Neural progenitor cell (in vitro differentiated cells): ENCODE measurements at places on chromosomes 5 and 9.

DNA sequence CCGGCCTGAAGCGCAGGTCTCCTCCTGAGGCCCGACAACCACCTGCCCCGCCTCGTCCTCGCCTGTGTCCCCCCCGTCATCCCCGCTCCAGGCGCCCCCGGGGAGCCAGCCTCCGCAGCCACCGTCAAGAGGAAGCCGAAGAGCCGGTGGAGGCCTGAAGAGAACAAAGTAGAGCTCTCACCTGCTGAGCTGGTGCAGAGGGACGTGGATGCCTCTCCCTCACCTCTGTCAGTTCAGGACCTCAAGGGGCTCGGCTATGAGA is 169.9 kb downstream of the HINT1 start:
- no peaks in the 10 kb centered on the region for H3K27me3 ChIP-seq
- H3K4me1 ChIP-seq, result peaks cover 6% of the 10 kb centered on the region

DNA sequence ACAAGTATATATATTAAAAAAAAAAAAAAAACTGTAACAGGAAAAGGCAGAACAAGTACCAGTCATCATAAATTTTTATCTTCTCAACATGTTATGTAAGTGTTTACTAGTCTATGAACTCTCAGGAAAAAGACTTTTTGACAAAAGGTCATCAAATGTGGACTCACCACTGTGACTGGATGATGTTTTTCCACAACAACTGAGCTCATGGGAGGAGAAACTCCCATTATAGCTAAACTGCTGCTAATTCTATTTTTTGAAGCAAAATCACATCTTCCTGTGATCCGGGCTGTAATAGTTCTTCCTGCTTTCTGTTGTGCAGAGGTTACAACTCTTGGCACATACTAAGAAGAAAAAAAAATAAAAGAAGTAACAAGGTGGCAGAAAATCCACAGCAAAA is 39.6 kb downstream of the POC5 start:
- H3K4me1 ChIP-seq, result no peaks in the 10 kb centered on the region
- DNase-seq, result no peak
- H3K27ac ChIP-seq, result no peak overlapping the region
- no peak overlapping the region for H3K4me3 ChIP-seq
- H3K36me3 ChIP-seq, result no peaks in the 10 kb centered on the region
- H3K27me3 ChIP-seq, result no peaks in the 10 kb centered on the region

GRCh38 chr5:78221964-78222451 is 72.5 kb downstream of the AP3B1 start:
- no peak overlapping the region for H3K27ac ChIP-seq
- DNase-seq, result no peak
- no peaks in the 10 kb centered on the region for H3K27me3 ChIP-seq
- H3K4me1 ChIP-seq, result no peaks in the 10 kb centered on the region
- H3K36me3 ChIP-seq, result peaks cover 10% of the 10 kb centered on the region

DNA sequence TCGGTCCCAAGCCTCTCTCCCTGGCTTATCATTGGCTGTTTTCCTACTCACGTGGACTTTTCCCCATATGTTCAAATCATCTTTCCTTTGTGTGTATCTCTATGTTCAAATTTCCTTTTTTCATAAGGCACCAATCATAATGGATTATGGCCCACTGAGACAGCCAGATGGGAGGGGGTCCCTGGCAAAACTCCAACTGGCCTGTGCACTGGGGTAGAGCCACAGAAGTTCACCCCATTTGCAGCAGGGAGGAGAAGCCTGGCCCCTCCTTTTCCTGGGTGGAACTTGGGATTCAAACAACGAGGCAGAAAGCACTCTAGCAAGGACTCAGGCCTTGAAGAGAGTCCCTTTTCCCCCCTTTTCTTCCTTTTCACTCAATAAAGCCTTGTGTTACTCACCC is 362.4 kb downstream of the CDH18 start:
- no peaks in the 10 kb centered on the region for H3K27me3 ChIP-seq
- H3K27ac ChIP-seq, result no peak overlapping the region
- no peaks in the 10 kb centered on the region for H3K36me3 ChIP-seq
- H3K4me3 ChIP-seq, result no peak overlapping the region
- DNase-seq, result no peak

- no peaks in the 10 kb centered on the region for H3K4me1 ChIP-seq
- H3K4me3 ChIP-seq, result no peak overlapping the region
- no peak overlapping the region for H3K27ac ChIP-seq
- H3K36me3 ChIP-seq, result no peaks in the 10 kb centered on the region
- no peak for DNase-seq
- H3K27me3 ChIP-seq, result no peaks in the 10 kb centered on the region
These were observed 652.4 kb downstream of the PDE4D start for GRCh38 chr5:59241119-59241518.

GRCh38 chr5:123876276-123876790 is 364.4 kb downstream of the CSNK1G3 start:
- H3K27ac ChIP-seq, result peak overlapping the region; percentile 94
- H3K27me3 ChIP-seq, result no peaks in the 10 kb centered on the region
- H3K4me1 ChIP-seq, result peaks cover 60% of the 10 kb centered on the region
- no peak for DNase-seq
- H3K4me3 ChIP-seq, result no peak overlapping the region

DNA sequence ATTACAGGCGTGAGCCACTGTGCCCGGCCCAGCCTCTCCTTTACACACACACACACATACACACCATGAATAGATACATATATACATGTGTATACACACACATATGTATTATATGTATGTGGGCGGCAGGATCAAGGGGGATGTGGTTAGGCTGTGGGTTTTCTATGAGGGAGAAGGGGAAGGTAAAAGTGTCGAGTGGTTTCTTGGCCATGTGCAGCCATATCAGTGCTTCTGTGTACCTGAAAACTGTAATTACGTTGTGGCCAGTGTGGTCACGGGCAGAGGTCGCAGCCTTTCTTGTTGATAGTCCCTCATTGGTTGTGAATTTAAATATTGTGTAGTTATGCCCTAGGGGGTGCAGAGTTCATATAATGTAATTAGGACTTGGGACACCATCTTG is 16.5 kb downstream of the CDK20 start:
- no peak overlapping the region for H3K27ac ChIP-seq
- no peaks in the 10 kb centered on the region for H3K27me3 ChIP-seq
- H3K4me1 ChIP-seq, result no peaks in the 10 kb centered on the region
- H3K4me3 ChIP-seq, result no peak overlapping the region

- H3K4me1 ChIP-seq, result no peaks in the 10 kb centered on the region
- no peak overlapping the region for H3K27ac ChIP-seq
- no peaks in the 10 kb centered on the region for H3K27me3 ChIP-seq
- DNase-seq, result no peak
These were observed 1877.3 kb upstream of the ACO1 start for GRCh38 chr9:30507166-30507565.

DNA sequence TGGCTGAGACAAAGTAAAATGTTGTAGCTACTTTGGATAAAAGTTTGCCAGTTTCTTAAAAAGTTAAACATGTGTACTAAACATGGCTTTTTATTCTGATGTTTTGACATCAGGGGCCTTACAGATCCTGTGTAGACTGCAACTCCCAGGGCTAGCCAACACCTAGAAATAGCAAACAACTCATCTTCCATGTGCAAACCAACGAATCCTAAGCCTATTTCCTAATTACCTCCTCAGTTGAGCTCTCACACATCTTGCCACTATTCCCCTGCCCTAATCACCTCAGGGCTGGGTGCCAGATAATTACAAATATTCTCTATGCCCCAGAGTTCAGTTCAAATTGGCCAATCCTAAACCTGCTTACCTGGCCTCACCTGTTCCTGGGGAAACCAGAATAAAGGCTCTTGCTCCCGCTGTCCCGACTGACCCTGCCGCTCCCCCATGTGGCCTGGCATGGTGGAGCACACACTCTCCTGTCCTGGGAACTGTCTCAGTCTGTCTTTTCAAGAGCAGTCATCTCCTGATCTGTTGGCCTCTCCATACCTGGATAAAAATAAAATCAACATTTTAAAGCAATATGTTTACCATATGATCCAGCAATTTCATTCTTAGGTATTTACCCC is 37.1 kb upstream of the FAM169A start:
- peak; percentile 55 for DNase-seq
- H3K27ac ChIP-seq, result no peak overlapping the region
- H3K36me3 ChIP-seq, result no peaks in the 10 kb centered on the region
- no peaks in the 10 kb centered on the region for H3K4me1 ChIP-seq
- no peak overlapping the region for H3K4me3 ChIP-seq

DNA sequence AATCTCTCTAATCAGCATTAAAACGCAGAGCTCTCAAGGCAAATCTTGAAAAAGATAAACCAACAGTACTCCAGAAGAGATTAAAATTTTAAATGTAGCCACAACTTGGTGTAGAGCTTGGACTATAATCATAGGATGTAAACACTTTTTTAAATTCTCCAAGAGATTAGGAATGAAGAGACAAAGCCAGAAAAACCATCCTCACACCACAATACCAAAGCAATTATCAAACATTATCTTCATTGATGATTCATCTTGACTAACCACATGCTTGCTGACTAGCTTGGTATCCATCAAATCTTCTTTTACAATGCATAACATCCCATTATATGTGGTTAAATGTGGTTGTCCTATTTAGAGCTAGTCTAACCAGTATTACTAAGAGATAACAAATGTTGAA is 815.1 kb downstream of the TLE1 start:
- no peaks in the 10 kb centered on the region for H3K36me3 ChIP-seq
- no peak for DNase-seq
- no peaks in the 10 kb centered on the region for H3K4me1 ChIP-seq
- H3K4me3 ChIP-seq, result no peak overlapping the region
- H3K27ac ChIP-seq, result no peak overlapping the region

DNA sequence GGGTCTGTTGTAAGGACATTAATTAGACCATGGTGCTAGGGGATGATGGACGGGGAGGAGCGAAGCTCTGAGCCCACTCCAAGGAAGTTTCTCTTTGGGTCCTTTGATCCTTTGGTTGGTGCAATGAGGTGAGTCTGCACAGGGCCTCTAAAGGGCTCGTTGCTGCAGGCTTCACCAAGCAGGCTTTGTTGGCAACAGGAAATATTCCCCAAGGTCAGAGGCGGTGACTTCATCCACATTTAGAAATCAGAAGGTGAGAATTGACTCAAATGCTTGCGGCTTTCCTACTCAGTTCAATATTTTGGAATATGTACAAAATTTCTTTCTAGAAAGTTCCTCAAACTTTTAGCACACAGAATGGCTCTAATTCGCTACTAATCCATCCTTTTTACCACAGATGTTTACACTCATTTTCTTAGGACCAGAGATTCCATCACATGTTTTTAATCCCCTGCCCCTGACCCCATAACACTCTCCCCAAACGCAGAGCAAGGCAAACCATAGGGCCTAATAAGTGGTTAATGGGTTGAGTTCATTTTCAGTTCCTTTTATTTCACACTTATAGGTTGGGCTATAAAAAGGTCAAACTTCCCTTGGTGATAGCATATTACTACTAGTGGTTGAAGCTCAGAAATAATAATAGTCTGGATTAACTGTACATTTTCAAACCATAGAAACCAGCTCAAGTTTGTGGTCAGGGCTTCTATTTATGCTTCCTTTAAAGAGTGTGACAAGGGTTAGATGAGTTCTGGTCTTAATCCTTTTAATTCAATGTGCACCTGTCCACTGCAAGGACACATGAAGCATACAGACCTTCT is 37.3 kb upstream of the TMEM252 start:
- no peak overlapping the region for H3K27ac ChIP-seq
- H3K4me1 ChIP-seq, result peaks cover 8% of the 10 kb centered on the region
- peaks cover 30% of the 10 kb centered on the region for H3K27me3 ChIP-seq
- DNase-seq, result no peak

DNA sequence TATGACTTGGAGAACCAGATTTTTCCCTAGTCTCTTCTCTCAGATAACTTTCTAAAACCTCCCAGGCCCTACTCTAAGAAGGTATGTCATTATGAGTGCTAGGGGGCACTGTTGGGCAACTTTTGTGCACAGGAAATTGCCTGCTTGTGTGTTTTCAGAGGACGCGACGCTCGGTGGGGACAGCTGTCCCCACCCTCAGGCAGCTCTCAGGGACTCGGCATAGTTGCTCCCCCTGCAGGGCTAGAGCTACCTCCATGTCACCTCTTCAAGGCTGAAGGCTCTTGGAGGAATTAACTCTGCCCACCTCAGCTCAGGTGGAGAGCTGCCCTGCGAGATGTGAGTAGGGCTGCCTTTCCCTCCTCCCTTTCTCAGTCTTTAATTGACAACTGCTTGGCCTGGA is 10.2 kb upstream of the TIFAB start:
- no peaks in the 10 kb centered on the region for H3K36me3 ChIP-seq
- no peak overlapping the region for H3K4me3 ChIP-seq
- H3K27me3 ChIP-seq, result peaks cover 100% of the 10 kb centered on the region
- peak; percentile 94 for DNase-seq

DNA sequence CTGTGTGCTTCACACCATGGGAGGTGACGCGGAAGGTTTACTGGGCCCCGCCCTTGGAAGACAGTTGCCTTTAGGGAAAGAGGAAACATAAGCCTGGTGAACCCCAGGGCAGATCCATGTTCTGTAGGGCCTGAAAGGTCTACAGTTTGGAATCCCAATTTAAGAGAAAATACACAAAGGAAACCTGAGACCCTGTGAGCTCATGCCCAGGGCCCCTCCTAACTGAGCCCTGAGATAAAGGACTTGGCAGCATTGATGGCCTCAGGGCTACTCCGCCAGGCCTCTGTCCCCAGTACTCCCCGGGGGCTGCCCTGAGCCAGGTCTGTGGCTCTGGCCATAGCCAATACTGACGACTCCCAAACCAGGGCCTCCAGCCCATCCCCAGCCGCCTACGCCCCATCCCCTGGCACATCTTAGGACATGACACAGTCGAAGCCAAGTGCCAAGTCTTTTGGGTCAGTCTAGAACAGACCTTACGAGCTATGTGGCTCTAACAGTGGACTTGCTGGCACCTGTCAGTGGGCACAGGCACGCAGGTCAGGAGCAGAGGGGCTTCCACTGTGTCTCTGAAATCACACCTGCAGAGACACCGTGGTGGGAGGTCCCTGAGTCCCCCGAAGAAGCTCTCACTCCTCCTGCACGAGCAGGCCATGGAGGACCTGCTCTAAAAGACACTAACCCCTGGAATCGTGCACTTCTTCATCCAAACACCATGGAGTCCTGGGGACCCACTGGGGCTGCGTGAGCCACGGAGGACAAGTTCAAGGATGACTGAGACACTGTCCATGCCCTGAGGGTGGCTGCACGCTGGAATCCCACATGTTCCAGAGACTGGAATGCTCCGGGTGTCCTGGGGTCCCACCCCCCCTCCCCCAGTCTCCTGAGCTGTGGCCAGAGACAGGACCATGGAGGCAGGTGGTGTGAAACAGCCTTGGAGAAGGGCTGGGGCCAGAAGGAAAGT is 40.3 kb upstream of the BARHL1 start:
- peaks cover 41% of the 10 kb centered on the region for H3K4me1 ChIP-seq
- no peak overlapping the region for H3K4me3 ChIP-seq
- no peaks in the 10 kb centered on the region for H3K27me3 ChIP-seq
- H3K36me3 ChIP-seq, result no peaks in the 10 kb centered on the region

DNA sequence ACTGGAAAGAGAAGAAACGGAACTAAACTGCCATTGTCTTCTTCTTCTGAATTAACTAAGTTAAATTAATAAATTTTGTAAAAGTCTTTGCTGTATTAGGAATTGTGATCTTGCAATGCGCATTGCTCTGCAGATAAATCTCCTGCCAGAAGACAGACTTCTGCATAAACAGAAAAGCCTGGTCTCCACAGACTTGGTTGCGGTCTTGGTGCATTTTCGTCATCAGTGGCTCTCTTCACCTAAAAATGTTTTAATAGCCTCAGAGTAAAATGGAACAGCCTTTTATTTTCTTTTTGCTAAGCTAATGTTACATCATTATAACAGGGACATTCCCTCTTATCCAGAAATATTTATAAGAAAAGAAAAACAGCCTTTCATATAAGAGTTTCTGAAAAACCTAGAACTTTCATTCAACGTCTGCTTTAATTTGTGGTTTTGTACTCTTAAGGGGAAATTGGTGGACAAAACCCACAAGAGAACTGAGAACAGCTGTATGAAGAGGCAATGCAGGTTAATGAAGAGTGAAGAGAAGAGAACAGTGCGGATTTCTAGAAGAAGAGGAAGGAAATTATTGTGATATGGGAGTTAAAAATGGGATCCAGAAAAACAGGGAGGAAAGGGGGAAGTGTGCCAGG is 10.1 kb downstream of the IFNA5 start:
- H3K27ac ChIP-seq, result no peak overlapping the region
- no peaks in the 10 kb centered on the region for H3K36me3 ChIP-seq
- no peak overlapping the region for H3K4me3 ChIP-seq
